ENCODE measurements at places on chromosomes 4 and X. TPM values are rescaled to one million over a fixed set of nuclear protein-coding genes. Genes with fewer than 3 reads are reported as not detected.

Gene TCEAL3
- 3.8 TPM for total RNA-seq

Gene GABRE
- total RNA-seq, result 0.36 TPM

Gene TIMM17B
- 22.9 TPM for total RNA-seq

Gene NUDT11
- 2.8 TPM for total RNA-seq

Gene FAM184B
- total RNA-seq, result 0.67 TPM

Gene SOX3
- not detected for total RNA-seq

Gene FRMD7
- not detected for total RNA-seq

Gene SORCS2
- 0.69 TPM for total RNA-seq

Gene TLR8
- not detected for total RNA-seq

Gene PAGE4
- not detected for total RNA-seq

Gene DDIT4L
- 9.5 TPM for total RNA-seq

Gene BMP3
- not detected for total RNA-seq

Gene TRIM75
- total RNA-seq, result not detected

Gene CENPVL1
- total RNA-seq, result not detected

Gene PAGE1
- total RNA-seq, result not detected

Gene PABPC5
- 4.0 TPM for total RNA-seq

Gene CD40LG
- not detected for total RNA-seq

Gene CFP
- total RNA-seq, result 0.33 TPM

Gene NPY2R
- not detected for total RNA-seq

Gene PCDH7
- 10.3 TPM for total RNA-seq

Gene TNIP3
- total RNA-seq, result 0.69 TPM

Gene CXorf65
- not detected for total RNA-seq

Gene WNK3
- 4.9 TPM for total RNA-seq

Gene HSFX1
- 0.46 TPM for total RNA-seq

Gene SMARCA1
- total RNA-seq, result 37.5 TPM

Gene RNF4
- 98.6 TPM for total RNA-seq

Gene ALAS2
- not detected for total RNA-seq

Gene GLOD5
- not detected for total RNA-seq

Gene LRIT3
- total RNA-seq, result 0.36 TPM

Gene STOX2
- 7.3 TPM for total RNA-seq

Gene WDR19
- total RNA-seq, result 44.0 TPM

Gene USP17L28
- total RNA-seq, result not detected

Gene EVC2
- total RNA-seq, result 9.3 TPM

Gene SH3TC1
- 26.2 TPM for total RNA-seq

Gene DCAF4L1
- total RNA-seq, result 0.46 TPM

Gene SSX3
- total RNA-seq, result not detected

Gene GEMIN8
- total RNA-seq, result 10.7 TPM

Gene GK
- total RNA-seq, result 63.6 TPM

Gene RNF150
- 13.4 TPM for total RNA-seq

Gene HSD17B13
- 0.31 TPM for total RNA-seq

Gene NEUROG2
- total RNA-seq, result not detected

Gene CC2D2A
- 31.3 TPM for total RNA-seq

Gene VSIG1
- total RNA-seq, result not detected

Gene PABPC1L2A
- not detected for total RNA-seq

Gene GPRASP3
- 3.4 TPM for total RNA-seq

Gene MSL3
- 25.8 TPM for total RNA-seq

Gene GAGE12C
- total RNA-seq, result not detected

Gene FABP2
- not detected for total RNA-seq

Gene NXF2
- total RNA-seq, result not detected

Gene PF4V1
- total RNA-seq, result not detected

Gene DNAAF6
- not detected for total RNA-seq

Gene APLN
- total RNA-seq, result under 0.01 TPM

Gene CHRDL1
- 0.33 TPM for total RNA-seq

Gene UGT2B17
- total RNA-seq, result not detected

Gene SRD5A3
- 11.0 TPM for total RNA-seq

Gene LEF1
- 151 TPM for total RNA-seq

Data from melanocyte of skin (primary cell).